Occipital lobe (tissue), 3 donors: ENCODE measurements at places on chromosomes 11 and 22.
A peak's percentile ranks its signal among the peaks of the same experiment; 100 is the strongest.

GRCh38 chr11:131463162-131463561, 92.7 kb downstream of the NTM start:
- no peak for DNase-seq

DNA sequence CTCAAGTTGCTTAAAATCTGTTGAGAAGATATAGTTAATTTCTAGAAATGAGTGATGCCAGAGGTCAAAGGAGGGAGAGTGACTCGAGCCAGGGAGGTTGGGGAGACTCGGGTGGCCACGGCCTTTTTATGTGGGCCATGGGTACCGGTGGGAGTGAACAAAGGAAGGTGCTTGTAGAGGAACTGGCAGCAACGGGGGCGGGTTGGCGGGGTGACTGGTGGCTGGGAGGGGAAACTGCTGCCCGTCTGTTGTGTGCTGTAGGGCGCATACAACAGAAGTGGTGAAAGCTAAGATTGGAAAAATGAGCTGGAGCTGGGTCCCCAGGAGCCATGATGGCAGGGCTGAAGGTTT, 5.4 kb downstream of the DAGLA start:
- no peak for DNase-seq

DNA sequence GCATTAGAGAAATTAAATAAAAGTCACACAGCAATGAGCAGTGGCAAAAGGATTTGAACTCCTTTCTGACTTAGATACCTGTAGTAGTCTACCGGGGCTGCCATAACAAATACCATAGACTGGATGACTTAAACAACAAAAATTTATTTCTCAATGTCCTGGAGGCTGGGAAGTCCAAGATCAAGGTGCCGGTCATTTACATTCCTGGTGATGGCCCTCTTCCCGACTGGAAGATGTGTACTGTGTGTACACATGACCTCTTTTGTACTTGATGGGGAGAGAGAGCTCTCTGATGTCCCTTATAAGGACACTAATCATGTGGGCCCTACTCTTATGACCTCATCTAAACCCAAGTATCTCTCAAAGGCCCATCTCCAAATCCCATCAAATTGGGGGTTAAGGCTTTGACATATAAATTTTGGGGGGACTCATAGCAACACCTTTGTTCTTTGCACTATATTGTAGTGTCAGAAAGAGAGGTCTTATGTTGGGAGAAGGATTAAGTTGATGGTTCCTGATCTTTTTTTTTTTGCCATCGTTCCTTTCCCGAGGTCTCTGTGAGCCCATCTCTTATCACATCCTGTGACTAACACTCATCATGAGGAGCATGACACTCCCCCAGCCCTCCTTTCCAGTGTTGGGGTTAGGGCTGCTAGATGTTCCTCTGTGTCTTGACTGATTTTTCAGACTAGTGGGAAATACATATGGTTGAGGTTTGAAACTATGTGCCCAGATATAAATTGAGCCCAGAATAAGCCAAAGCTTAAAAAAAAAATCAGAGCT, 104.3 kb downstream of the TRAF6 start:
- no peak for DNase-seq

- no peak for DNase-seq
Measured at GRCh38 chr11:64729851-64730382, 6.9 kb upstream of the NRXN2 start.

- DNase-seq = peak; percentile 34
Measured at GRCh38 chr11:12008790-12009616, 577 bp upstream of the DKK3 start.

GRCh38 chr11:100484948-100485347, 202.1 kb upstream of the ARHGAP42 start:
- no peak for DNase-seq

GRCh38 chr11:15145151-15145550, 30.4 kb downstream of the INSC start:
- DNase-seq = no peak

DNA sequence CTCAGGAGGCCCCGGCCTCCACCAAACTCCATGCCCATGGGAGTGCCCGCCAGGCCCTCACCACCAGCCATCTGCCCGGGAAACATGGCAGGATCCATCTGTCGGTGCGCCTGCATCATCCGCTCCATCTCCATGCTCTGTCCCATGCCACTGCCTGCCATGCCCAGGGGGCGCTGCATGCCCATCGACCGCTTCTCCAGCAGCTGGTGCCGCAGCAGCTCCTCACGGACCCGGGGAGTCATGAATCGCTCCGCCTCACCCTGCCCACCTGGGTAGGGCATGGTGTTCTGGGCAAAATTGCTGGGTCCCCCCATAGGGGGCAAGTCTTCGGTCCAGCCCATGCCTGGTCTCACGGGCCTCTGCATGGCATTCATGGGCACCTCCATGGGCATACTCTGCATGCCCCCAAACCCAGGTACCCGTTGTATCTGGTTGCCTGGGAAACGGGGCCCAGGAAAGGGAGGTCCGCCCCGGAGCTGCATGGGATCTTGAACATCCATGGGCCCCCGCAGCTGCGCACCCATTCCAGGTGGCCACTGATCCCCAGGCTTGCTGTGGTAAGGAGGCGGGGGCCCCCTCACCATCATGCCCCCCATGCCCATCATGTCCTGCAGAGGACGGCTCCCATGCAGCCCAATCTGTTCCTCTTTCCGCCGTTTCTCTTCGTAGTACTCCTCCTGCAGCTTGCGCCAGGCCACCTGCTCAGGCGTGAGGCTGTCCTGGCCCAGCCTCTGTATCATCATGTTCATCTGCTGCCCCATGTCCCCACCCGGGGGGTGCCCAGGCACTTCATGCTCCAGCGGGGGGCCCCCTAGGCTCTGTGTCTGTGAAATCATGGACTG, 18.0 kb downstream of the CXCR5 start:
- no peak for DNase-seq

DNA sequence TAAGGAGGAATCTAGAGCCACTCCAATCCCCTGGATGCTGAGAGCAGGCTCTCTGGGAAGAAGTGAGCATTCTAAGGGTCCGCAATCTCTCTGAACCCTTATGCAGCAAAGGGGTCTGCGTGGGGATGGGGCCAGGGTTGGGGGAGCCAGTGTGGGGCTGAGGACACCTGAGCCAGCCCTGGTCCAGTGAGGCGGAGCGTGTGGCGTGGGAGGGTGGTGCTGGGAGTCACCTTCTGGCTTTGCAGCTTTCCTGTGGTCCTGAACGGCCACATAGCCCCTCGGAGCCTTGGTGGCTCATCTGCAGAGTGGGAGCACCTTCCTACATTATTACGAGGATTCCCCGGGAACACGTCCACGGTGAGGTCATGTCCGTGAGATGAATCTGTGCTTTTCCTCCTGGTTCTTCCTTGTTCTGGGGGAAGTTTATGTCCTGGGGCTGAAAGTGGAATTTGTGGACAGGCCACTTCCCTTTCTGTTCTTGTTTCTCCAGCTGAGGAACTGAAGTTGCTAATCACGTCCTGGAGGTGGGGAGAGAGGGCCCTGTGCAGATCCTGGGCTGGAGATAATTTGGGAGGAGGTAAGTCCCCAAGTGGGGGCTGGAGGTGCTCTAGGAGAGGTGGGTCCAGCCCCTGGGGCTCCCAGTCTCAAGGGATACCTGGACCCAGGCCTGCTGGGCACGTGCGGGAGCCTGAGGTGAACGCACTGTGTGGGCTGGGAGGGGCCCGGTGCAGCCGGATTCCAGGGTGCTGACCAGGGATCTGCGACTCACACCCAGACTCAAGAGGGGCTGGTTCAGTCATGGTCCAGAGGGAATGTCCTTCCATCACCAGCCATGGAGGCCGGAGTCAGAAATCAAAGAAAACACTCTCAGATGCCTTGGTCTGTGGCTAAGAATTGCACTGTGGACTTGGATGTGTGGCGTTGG, 6.1 kb downstream of the MRGPRE start:
- DNase-seq = no peak

GRCh38 chr11:112864672-112865071, 96.5 kb upstream of the NCAM1 start:
- no peak for DNase-seq

DNA sequence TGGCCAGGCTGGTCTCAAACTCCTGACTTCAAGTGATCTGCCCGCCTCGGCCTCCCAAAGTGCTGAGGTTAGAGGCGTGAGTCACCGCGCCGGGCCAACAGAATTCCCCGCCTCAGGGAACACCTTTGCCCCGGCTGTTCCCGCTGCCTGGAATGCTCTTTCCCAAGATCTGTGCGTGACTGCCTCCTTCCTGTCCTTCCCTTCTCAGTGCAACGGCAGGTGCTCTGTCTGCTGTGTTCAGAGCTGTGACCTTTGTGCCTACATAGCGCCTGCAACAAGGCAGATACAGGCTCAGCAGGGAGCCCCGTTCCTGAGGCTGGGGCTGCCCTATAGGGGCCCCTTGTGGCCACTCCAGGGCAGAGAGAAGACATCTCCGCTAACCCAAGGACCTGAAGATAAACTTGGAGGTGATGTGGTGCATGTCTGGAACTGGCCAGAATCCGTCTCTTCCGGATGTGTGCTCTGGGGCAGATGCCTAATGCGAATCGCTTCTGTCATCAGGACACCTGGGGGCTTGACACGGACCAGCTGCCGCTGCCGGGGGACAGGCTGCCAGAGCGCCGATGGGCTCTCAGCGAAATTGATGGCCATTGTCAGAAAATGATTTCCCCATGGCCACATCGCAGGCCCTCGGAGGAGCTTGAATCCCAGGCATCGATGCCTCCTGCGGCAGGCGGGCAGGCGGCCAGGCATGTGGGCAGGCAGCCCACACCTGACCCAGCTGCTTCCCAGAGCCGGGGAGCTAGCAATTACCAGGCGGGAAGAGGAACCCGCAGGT, 43.5 kb upstream of the TCF20 start:
- peak; percentile 30 for DNase-seq

- no peak for DNase-seq
Measured at GRCh38 chr11:122784325-122784955, 53.9 kb upstream of the CRTAM start.

- DNase-seq = no peak
Measured at GRCh38 chr11:34748036-34748435, 127.1 kb downstream of the EHF start.

DNA sequence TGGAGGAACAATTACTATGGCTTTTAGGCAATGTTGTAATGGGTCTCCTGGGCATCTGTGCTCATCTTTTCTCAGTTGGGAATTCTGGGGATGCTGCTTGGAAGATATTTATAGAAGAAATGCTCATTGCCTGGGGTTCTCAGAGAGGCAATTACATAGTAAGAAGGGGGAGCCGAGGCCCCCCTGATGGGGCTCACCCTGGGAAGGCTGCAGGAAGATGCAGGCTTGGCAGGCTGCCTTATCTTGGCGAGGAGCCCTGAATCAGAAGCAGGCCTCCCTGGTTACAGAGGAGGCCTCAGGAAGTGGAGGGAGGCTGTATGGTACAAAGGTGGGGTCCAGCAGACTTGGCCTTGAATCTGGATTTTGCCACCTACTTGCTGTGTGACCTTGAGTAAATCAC, 60.6 kb upstream of the CRYBB3 start:
- no peak for DNase-seq

DNA sequence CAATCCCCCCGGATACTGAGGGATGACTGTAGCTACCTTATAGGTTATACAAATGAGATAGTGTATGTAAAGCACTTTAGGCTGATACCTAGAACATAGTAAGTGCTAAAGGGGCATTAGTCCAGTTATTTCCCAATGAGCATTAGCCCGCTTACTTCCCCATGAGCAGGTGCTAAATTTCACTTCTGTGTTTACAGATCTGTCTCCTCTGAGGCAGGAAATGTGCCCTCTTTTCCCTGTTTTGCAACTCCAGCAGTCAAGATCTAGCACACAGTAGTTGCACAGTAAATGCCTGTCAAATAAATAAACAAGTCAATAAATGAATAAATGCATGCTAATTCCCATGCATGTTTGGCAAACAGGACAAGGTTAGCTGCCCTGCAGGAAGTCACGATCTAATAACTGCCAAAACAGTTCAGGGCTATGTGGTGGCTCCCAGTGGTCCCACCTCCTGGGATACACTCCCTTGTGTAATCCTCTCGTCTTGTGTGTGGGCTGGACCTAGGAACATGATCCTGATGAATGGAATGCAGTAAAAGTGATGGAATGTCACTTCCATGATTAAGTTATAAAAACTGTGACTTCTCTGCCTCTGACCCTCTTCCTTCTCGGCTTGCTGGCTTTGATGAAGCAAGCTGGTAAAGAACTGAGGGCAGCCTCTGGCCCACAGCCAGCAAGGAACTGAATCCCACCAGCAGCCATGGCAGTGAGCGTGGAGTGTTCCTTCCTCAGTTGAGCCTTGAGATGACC, 459.0 kb downstream of the SOX6 start:
- DNase-seq = no peak

GRCh38 chr22:19325296-19325948, 33.9 kb upstream of the CLTCL1 start:
- DNase-seq = no peak

GRCh38 chr11:36421546-36422155, 88.4 kb downstream of the TRAF6 start:
- no peak for DNase-seq

GRCh38 chr11:116851626-116852025, 14.2 kb upstream of the APOA1 start:
- DNase-seq = peak; percentile 26

GRCh38 chr22:20219667-20220628, 48.2 kb downstream of the RTN4R start:
- DNase-seq = no peak

DNA sequence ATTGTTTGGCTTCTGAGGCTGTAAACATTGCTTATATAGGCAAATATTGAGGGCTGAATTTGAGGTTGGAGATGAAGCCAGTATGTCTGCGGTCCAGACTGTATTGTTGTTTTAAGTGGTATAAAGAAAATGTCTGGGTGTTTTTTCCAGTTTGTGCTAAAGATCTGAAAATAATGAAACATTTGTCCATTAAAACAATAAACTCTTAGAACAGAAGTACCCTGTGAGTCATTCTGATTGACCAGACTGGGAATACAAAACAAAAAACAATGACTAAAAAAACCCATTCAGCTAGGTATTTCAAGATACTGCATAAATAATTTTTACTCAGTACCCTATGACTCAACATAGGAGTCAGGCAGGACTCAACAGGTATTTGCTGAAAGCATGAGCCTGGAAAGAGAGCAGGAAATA, 20.4 kb downstream of the ALKBH8 start:
- DNase-seq = no peak

GRCh38 chr11:79108851-79109250, 332.0 kb downstream of the TENM4 start:
- DNase-seq = peak; percentile 20

- peak; percentile 12 for DNase-seq
Measured at GRCh38 chr11:87454241-87454640, 416.5 kb downstream of the TMEM135 start.

- no peak for DNase-seq
Measured at GRCh38 chr11:3229673-3230630, 2.3 kb downstream of the MRGPRE start.

DNA sequence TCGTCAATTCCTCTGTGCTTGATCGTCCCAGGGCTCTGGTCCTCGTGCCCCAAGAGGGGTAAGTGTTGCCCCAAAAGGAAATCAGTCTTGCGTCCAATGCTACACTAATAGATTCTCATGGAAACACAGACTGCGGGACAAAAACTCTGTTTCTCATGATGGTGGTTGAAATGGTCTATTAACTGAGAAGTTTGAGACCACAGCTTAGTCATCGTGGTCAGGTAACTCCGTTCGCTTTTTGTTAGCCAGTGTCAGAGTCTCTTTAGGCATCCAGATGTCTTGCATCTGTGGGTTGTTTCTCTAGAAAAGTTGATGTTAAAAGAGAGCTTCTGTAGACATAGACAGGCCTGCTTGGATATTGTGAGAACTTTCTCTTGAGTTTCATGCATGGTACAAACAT, 104.6 kb upstream of the SORL1-AS1 start:
- DNase-seq = no peak

GRCh38 chr11:61163714-61164605, 2.7 kb upstream of the VPS37C start:
- DNase-seq = no peak
